Foreskin keratinocyte (primary cell): ENCODE measurements at places on chromosomes 2 and 18. TPM values are rescaled to one million over a fixed set of nuclear protein-coding genes. Genes with fewer than 3 reads are reported as not detected.

DNA sequence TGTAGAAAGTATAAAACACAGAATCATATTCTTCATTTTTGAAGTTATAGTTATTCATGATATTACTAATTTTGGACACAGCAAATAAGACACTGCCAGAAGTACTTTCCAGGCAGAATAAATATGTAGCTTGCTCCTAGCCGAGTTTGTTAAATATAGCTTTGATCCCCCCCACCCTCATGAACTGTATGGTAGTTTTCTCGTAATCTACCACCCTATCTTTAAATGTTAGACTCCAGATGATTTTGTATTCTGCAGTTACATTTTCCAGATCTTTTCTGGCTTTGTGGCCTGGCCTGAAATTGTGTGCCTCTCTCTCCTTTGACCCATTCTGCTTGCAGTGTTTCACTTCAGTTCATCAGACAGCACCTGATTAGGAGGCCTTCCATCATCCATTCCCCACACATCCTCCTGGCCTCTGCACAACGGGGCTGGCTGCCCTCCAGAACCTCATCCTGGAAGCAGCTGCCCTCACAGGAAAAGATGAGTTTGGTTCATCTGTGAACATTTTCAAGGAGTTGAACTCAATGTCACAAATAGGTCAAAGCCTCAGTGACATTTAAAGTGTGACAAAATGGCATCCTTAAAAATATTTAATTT is 4.7 kb upstream of the KCNJ3 start:
- no peak for DNase-seq

Gene KLHL41
- 0.19 and 0.20 TPM in 2 replicates for polyA plus RNA-seq

DNA sequence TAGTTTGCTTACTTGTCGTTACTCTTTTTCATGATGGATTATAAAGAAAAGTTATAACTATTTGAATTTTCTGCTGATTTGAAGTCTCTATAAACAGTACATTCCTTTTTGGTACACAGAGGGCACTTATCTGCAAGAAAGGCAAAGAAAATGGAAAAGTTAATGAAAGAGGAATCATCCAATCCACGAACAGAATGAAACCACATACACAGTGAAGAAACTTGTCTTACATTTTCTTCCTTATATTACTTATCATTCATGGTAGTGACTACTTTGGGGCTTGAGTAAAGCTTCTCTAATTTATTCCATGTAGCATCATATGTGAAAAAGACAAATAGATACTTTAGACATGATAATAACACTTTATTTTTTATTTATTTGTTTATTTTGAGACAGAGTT is 14.8 kb upstream of the ACTR3 start:
- DNase-seq = no peak

DNA sequence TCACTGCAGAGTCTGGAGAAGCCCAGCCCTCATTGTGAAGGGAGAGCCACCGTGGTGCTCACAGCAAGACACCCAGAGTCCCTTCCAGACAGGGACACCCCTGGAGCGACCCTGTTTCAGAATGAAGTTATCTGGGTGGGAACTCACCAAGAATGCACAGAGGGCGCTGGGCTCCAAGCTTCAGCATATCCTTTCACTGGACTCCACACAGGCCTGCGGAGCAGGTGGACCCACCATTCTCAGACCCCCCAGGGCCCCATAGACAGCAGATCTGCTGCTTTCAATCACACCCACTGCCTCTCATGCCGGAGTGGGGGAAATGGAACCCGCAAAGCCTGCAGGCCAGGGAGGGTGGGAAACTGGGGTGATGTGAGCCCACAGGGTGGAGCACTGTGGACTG is 87.8 kb downstream of the RRM2 start:
- DNase-seq = no peak

DNA sequence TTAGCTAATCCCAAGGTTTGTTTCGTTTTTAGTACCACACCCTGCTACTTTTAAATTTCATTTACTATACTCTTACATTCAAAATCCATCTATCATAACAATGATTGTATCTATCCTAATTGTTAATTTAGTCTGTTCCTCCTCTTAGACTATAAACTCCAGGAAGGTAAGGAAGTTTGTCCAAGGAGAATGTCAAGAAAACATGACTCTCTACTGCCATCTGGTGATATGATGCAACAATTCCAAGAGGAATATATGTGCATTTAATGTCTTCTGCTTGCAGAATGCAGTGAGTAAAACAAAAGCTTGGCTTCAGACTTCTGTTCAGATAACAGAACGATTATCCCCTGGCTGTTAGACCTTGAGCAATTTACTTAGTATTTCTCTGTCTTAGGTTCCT is 1267.1 kb downstream of the LRP1B start:
- peak; percentile 20 for DNase-seq

GRCh38 chr18:12079491-12080237 is 14.0 kb upstream of the ANKRD62 start:
- no peak for DNase-seq

Gene NTSR2
- not detected in 2 replicates for polyA plus RNA-seq

DNA sequence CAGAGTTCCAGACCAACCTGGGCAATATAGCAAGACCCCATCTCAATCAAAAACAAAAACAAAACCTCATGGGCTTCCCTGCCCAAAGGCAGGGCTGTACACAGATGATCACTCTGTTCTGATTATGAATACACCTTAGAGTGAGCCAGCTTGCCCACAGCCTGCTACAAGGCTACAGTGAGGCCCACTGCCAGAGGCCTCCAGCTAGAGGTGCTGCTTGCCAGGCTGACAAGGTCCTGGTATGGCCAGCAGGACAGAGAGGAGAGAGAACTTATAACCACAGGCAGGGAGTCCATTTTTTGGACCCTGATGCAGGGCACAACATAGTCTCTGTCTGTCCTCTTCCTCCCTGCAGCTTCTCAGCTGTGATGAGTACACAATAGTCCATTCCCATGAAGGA is 41.5 kb downstream of the KANSL3 start:
- no peak for DNase-seq

DNA sequence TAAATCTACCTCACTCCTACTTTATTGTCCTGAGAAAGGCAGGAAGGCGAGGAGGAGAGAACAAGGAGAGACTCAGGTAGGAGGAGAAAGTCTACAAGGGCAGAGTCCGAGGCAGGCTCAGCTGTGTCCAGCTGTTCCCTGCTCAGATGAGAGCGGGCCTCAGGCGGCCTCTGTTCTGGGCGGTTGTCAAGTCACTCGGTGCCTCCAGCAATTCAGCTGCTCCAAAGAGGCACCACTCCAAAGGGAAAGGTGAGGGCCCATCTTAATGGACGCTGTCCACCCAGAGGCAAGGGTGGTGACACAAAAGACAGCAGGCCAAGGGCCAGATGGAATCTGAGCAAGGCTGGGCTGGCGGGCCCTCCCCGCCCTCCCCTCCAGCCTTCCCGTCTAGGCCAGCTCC is 101.4 kb upstream of the EPAS1 start:
- DNase-seq = no peak

Gene MARCO
- polyA plus RNA-seq = 0.11 and 0.22 TPM in 2 replicates

- peak; percentile 41 for DNase-seq
Observed at GRCh38 chr2:98412751-98413458, 31.8 kb upstream of the INPP4A start.

Gene ANKRD29
- polyA plus RNA-seq = 5.4 and 5.5 TPM in 2 replicates

- DNase-seq = no peak
Observed at GRCh38 chr2:234592541-234592940, 95.7 kb upstream of the ARL4C start.

- DNase-seq = peak; percentile 60
Observed at GRCh38 chr18:74493689-74494088, 2.5 kb upstream of the CNDP2 start.

GRCh38 chr18:6397931-6398566 is 16.7 kb downstream of the L3MBTL4 start:
- no peak for DNase-seq

GRCh38 chr2:221610255-221610654 is 38.2 kb upstream of the EPHA4 start:
- no peak for DNase-seq

GRCh38 chr2:219475278-219475677 is 23.4 kb upstream of the GMPPA start:
- DNase-seq = no peak

DNA sequence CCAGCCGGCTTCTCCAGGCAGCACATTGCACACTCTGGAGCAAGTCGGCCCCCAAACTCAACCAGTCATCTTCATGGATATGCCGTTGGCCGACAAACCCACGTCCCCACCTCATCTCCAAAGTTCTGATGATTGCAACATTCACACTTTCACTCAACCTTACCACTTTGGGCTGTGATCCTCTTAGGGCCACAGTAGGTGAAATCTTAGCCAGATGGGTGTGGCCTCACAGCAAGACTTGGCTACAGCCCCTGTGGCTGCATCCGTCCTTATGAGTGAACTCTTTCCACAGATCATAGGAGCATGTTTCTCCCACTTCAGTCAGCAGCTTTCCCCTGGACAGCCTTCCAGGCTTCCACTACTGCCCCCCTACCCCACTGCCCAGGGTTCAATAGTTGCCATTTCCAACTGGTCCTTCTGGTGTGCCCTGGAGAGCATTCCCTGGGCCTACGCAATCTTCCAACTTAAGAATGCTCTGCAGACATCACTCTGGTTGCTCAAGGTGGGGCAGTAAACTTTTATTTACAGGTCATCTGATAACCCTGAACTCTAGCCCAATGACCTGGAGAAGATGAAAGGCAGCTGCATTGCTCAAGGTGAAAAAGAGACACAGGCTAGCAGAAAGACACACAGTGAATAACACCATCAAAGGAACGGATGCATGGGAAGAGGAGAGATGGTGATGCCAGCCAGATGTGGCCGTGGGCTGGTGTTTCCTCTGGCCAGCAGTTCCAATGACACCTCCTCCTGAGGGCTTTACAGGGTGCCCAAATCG is 34.5 kb downstream of the ARL4C start:
- no peak for DNase-seq

DNA sequence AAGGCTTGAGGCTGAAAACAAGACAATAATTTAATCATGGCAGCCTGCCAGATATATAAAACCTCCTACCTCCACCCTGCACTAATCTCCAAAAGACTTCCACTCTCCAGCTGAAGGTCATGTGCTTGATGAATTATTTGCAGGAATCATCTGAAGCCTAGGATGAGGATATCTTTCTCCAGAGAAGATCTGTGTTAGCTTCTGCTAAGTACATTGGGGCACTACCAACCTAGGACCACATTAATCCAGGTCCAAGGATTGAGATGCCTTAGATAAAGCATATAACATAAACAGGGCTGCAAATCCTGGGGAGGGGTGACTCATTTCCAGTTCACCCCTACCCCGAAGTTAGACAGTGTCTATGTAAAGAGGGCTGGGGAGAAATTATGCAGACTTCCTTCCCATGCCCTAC is 80.5 kb upstream of the FRZB start:
- DNase-seq = no peak

DNA sequence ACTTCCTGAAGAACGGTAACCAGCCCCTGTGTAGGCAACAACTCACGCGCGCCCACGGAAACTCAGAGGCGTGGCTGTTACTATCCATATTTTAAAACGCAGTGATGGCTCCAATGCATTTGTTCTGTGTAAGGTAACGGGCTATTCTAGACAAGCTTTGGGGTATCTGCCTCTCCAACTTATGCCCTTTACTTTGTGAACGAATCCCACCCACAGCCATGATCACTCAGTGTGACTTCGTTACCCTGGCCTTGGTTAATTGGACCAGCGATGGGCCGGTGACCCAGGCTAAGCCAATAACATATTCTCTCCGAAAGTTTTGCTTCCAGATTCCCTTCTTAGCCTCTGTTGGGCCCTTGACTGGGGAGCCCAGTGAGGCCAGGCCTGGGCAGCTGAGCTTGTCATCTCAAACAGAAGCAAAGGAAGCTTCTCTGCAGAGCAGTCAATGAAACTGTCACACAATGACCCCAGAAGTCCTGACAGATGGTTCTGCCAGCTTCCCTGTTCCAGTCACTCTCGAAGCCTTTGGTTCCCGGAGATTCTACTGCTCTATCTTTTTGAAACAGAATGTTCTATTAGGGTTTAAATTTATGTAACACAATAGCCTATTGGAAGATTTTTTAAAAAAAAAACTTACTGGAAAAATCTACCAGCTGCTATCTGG is 30.7 kb upstream of the ROCK2 start:
- no peak for DNase-seq

- no peak for DNase-seq
Observed at GRCh38 chr18:56196495-56197225, 441.7 kb downstream of the TXNL1 start.

GRCh38 chr18:76980663-76981395 is 151.8 kb downstream of the MBP start:
- DNase-seq = no peak

Gene MAPK4
- 0.01 TPM in 1 of 2 replicates, not detected in the other for polyA plus RNA-seq

DNA sequence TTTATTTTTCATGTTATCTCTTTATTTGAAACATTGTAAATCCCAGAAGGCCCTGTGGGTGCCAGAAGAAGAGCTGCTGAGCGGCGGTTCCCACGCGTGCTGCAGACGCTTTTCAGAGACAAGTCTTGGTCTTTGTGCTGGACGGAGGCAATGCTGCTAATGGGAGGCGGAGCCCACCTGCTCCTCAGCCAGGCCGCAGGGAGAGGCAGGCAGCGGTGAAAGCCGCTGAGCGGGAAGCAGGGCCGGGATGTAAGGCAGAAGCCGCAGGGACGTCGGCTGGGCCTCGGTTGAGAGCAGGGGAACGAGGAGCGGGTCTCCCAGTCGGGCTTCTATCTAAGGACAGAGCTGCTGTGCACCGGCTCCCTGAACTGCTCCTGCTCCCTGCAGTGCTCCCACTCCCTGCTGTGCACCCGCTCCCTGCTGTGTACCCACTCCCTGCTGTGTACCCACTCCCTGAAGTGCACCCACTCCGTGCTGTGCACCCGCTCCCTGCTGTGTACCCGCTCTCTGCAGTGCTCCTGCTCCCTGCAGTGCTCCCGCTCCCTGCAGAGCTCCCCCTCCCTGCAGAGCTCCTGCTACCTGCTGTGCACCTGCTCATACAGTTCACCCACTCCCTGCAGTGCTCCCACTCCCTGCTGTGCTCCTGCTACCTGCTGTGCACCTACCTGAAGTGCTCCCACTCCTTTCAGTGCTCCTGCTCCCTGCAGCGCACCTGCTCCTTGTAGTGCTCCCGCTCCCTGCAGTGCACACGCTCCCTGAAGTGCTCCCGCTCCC is 16.4 kb downstream of the TMEM18 start:
- DNase-seq = no peak

DNA sequence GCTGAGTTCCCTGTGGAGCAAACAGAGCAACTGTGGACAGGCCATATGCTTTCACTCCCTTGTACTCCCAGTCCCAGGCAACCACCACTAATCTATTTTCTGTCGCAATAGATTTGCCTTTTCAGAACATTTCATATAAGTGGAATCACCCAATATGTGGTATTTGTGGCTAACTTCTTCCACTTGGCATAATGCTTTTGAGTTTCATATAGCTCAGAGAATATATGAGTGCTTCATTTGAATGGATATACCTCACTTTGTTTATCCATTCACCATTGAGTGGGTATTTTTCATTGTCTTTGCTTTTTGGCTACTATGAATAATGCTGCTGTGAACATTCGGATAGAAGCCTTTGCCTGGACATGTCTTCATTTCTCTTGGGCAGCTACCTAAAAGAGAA is 151.9 kb downstream of the CERS6 start:
- DNase-seq = peak; percentile 94

Gene SERPINB12
- polyA plus RNA-seq = 0.03 TPM in 1 of 2 replicates, not detected in the other

GRCh38 chr2:169286624-169287231 is 75.6 kb downstream of the LRP2 start:
- no peak for DNase-seq

GRCh38 chr2:172425336-172425735 is 2.0 kb upstream of the ITGA6 start:
- DNase-seq = no peak
